ENCODE measurements at places on chromosomes 7 and 10. TPM values are rescaled to one million over a fixed set of nuclear protein-coding genes. Genes with fewer than 3 reads are reported as not detected.

- DNase-seq = no peak
Observed at GRCh38 chr7:80681272-80681885, 42.9 kb downstream of the CD36 start.

DNA sequence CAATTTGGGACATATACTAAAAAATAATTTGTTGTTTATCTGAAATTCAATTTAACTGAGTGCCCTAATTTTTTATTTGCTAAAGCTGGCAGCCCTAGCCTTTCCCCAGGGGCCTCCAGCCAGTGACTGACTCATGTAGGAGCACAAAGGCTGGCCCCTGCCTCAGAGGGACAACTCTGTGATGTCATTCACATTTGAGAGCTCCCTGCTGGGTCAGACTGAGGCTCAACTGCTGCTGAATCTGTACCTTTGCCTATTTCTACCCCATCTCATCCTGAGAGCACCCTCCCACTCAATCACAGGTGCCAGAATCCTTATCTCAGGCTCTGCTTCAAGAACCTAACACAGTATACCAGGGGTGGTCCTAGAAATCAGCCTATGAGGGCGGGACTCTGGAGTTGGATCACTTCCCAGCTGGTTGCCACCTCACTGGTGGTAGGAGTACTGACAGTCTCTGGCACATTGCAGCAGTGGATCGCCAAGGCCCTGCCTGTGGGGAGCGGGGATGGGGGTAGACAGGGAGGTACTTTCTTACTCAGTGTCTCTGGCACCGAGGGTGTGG, 11.6 kb downstream of the GCK start:
- no peak for DNase-seq

DNA sequence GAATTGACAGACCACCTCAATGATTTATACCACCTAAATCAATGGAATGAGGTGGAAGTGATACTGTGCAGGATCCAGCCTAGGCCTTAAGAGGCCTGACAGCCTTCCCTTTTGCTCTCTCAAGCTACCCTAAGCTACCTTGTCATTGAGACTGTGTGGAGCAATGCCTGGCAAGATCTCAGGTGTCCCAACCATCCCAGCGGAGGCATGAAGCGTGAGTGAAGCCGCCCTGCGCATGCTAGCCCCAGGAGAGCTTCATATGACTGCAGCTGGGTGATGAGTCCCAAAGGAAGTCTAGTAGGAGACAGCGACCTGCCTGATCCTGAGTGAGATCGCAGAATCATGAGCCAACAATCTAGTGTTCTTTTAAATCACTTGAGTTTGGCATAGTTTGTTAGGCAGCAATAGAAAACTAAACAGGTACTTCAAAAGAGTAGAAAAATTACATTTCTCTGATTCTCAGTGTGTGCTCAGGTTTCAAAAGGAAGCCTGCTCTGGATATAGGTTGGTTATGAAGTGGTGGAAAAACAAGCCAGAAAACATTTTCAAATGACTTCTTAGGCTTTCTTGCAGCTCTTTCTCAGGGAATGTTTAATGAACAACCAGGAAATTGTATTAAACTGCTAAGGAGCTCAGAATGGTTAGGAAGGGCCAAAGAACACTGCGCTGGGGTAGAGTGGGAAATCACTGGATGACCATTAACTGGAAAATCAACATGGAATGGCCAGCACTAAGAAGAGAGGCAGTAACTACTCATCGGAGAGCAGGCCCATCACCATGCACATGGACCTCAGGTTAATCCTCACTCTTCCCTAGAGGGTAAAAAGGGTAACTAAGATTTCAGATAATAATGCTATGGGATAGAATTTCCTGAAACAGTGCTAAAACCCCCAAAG, 535.2 kb downstream of the PHTF2 start:
- DNase-seq = no peak

DNA sequence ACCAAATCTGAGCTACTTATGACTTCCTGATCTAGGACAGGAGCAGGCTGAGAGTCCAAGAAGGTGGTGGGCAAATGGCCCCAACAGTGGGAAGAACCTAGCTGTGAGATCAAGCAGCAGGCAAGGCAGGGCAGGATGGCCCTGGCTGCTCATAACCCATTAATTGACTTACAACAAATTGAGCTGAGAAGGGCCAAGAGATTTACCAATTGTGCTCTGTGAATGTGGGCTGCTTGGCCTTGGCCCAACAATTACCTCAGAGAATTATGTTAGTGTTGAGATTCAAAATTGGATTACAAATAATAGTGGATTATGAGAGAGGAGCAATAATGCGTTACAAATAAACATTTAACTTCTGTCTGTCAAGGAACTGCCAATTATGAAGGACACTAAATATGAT, 956.5 kb downstream of the KCNMA1 start:
- no peak for DNase-seq

GRCh38 chr7:2399848-2400587, 3.4 kb upstream of the CHST12 start:
- DNase-seq = peak; percentile 77

DNA sequence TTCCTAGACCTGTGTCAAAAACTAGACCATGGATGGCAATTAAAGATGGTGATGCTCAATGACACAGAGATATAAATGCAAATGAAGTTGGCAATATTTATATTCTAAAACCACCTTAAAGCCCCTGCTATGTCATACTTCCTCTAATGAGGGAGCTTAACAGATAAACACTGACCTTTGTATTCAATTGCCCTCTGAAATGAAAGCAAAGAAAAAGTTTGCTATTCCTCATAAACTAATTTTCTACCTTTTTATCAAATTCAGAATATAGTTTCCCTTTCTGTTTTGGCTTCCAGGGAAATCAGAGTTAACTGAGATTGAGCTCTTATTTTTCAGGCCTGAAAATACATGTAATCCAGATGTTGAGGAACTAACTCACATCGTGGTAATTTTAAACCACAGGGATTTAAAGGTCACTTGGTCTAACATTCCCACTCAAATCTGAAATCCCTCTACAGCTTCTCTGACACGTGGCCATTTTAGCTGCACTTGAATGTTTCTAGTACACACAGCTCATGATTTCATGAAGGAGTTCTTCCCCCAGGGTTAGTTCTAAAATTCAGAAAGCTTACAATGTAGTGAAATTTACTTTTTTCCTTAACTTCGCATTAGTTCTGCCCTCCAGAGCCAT, 37.9 kb upstream of the ABCB5 start:
- DNase-seq = no peak

The SFTPA1 gene
- not detected for total RNA-seq
